A549 treated with Mapracorat at 1 μM for 4 hours (cell line): ENCODE measurements at places on chromosomes 2 and 18. TPM values are rescaled to one million over a fixed set of nuclear protein-coding genes. Genes with fewer than 3 reads are reported as not detected.

ANO7 gene
- total RNA-seq: 1.5 to 2.1 TPM (median 1.8 TPM) in 5 replicates

VIT gene
- total RNA-seq: not detected in 5 replicates

DSEL gene
- 0.31 to 0.47 TPM (median 0.40 TPM) in 5 replicates for total RNA-seq

POTEJ gene
- total RNA-seq: not detected in 5 replicates

CD207 gene
- total RNA-seq: not detected in 5 replicates

SPR gene
- total RNA-seq: 90.2 to 141 TPM (median 126 TPM) in 5 replicates

HOXD3 gene
- 0.20 to 0.30 TPM in 2 of 5 replicates, not detected in the others for total RNA-seq

SCYGR1 gene
- not detected in 5 replicates for total RNA-seq

PSMA8 gene
- not detected in 5 replicates for total RNA-seq

TBC1D8 gene
- total RNA-seq: 79.6 to 107 TPM (median 90.9 TPM) in 5 replicates

C1QL2 gene
- 0.11 to 0.53 TPM (median 0.31 TPM) in 5 replicates for total RNA-seq

FIGN gene
- 2.0 to 2.4 TPM (median 2.3 TPM) in 5 replicates for total RNA-seq

DCDC2C gene
- 0.24 to 0.57 TPM (median 0.38 TPM) in 3 of 5 replicates, not detected in the others for total RNA-seq
